ENCODE measurements at places on chromosomes 7 and 10. TPM values are rescaled to one million over a fixed set of nuclear protein-coding genes. Genes with fewer than 3 reads are reported as not detected.

GRCh38 chr10:45375716-45376231, 1.8 kb downstream of the ALOX5 start:
- no peak for DNase-seq

DNA sequence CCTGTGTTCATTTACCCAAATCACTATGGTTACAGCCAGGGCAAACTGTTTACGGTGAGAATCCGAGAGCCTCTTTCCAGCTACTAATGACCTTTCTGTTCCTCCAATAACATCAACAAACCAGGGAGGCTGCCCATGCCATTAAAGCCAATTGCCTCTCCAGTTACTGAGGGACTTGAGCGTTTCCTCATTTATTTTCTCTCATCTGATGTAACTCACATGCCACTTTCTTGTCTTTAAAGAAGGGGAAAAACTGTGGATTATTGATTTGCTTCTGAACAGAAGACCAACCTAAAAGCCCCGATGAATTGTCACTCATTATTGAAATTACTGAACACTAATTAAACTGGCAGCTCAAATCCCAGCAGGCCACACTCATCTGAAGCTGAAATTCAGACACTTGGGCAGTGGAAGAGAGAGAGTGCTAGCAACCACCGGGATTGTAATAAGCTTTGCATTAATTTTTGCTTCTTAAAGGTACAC, 595.8 kb upstream of the MKI67 start:
- no peak for DNase-seq

DNA sequence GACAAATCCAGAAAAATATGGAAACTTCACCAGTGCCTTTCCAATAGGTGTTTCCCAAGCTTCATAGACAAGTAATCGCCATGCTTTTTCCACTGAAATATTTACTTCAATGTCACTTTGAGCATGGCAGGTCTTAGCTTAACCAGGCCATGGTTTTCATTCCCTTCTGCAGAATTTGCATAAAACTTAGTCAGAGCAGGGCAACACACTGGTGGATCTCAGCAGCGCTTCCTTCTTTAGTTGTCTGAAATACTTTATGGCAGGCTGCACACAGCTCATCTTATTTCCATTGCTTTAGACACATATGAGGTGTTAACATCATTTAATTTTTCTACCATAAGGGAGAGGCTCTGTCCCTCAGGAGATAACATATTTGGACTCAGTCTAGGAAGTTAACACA, 102.9 kb upstream of the AHR start:
- DNase-seq = no peak

- DNase-seq = no peak
Observed at GRCh38 chr10:76245951-76246495, 814.6 kb downstream of the LRMDA start.

DNA sequence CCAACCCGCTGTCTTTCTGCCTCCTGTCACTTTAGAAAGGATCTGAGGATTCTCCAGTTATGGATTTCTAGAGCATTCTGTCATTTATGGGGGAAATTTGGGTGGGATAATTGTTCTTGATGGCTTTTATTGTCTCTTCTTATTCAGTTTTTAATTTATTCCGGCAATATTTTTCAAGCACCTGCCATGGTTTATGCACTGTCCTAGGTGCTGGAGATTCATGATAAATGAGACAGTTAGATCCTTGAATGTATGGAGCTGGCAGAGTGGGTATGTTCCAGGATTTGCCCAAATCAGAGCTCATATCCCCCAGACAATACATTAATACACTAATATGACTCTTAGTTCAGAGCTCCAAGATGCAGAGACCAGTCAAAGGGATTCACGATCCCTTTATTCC, 146.8 kb upstream of the PRKCQ start:
- no peak for DNase-seq

DNA sequence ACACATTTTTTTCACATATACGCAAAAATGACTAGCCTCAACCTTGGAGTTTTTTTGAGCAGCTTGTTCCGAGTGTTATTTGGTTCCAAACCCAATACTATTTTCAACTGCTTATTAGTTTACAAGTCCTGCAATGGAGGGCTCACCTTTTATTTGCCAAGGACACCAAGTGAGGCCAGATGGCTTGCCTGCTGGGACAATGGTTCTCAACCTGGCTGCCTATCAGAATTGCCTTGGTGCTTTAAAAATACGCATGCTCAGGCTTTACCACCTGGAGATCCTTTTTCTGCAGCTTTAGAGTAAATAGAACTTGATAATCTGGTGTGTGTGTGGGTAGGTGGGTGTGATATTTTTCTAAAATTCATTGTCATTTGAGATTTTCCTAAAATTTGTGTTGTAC, 276.8 kb downstream of the MTERF1 start:
- DNase-seq = no peak

DNA sequence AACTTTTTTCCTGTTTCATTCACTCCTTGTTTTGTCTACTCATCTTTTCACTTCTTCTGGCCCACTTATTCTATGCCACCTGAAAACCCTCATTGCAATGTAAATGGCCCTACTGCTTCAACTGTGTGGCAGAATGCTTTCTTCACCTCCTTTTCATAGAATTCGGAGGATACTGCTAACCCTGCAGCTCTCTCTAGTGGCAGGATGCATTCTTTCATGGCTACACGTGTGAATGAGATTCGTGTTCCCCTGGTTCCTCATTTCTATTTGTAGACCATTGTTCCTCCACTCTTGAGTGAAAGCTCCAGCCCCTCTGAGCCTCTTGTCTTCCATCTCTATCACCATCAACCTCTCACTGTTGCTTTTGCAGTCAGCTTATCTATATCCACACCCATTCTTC, 20.9 kb upstream of the CYP26C1 start:
- DNase-seq = no peak

DNA sequence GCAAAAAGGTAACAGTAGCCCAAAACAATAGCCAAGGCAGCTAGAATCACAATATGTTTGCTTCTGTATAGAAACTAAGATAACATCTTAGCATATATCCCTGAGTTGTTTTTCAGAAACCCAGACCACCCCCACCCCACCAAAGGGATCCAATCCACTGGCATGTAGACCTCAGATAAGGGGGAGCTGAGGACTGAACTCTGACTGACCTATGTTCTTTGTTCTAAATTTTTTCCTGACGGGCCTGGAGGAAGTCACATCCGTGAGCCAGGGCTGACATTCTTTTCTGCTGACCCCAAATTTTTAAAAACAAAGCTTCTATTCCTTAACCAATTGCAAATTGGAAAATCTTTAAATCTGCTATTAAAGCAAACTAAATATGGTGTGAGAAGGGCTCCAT, 493.9 kb upstream of the IGFBP3 start:
- DNase-seq = no peak

GRCh38 chr10:3886641-3887251, 101.7 kb upstream of the KLF6 start:
- DNase-seq = no peak

GRCh38 chr7:90681336-90682022, 85.4 kb downstream of the CDK14 start:
- no peak for DNase-seq

DNA sequence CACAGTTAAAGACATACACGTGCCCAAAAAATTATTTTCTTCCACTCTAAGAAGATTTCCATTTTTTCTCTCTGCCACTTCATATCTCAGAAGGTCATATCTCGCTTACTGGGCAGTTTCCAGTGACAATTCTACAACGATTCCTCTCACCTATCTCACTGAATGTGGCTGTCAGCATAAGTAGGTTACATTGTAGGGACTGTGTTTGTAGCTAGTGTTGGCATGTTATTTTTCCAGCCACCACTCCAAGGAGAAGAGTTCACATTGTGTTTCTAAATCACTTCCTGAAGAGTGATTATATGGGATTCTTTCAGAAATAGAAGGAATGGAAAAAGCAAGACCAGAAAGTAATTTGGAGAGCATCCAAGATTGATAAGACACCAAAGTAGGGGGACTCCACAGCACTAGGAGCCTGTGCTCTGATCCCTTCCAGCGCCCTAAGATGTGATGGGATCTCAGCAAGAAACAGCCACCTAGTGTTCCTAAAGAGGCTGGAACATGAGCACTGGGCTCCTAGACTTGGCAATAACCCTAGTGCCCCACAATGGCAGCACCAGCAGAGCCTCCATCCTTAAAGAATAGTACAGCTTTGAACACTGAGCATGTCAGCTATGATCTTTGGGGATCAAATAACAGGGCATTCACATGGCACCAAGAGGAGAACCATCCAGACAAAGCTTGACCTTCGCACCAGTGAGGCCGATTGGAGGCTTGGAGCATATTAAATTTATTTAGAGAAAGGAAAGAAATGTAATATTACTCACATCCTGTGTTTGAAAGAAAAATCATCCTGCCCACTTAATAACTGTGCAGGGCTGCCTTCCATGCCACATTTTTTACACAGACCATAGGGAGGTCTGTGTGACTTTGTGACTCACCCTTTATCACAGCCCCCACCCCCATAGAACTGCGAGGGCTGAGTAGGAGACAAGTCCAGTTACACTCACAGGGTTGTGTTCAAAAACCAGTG, 51.8 kb downstream of the CAV1 start:
- DNase-seq = no peak

- no peak for DNase-seq
Observed at GRCh38 chr10:30816820-30817171, 187.2 kb upstream of the LYZL2 start.

GRCh38 chr10:65123120-65123519, 1601.9 kb downstream of the REEP3 start:
- DNase-seq = no peak

GRCh38 chr10:123521076-123521475, 145.1 kb upstream of the GPR26 start:
- DNase-seq = no peak

DNA sequence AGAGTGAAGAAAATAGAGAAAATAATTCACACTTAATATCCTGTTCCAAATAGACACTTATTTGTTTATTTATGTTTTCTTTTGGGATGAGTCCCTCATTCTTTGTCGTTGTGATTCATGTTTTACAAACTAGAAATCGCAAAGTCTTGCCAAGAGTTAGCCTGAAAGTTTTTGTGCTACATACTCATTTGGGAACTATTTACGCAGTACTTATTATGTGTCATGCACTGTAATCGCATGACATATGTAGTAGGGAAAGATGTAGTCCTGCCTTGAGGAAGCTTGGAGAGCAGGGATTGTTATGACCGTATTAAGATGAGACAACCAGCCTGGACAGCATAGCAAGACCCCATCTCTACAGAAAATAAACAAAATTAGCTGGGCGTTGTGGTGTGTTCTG, 189.3 kb downstream of the ABCA13 start:
- no peak for DNase-seq

- DNase-seq = no peak
Observed at GRCh38 chr10:129658376-129659072, 191.5 kb downstream of the MGMT start.

GRCh38 chr10:42960491-42960990, 116.3 kb upstream of the RET start:
- no peak for DNase-seq

GRCh38 chr7:92681633-92682032, 91.4 kb upstream of the FAM133B start:
- no peak for DNase-seq

- DNase-seq = no peak
Observed at GRCh38 chr7:111982804-111983203, 223.4 kb downstream of the DOCK4 start.

DNA sequence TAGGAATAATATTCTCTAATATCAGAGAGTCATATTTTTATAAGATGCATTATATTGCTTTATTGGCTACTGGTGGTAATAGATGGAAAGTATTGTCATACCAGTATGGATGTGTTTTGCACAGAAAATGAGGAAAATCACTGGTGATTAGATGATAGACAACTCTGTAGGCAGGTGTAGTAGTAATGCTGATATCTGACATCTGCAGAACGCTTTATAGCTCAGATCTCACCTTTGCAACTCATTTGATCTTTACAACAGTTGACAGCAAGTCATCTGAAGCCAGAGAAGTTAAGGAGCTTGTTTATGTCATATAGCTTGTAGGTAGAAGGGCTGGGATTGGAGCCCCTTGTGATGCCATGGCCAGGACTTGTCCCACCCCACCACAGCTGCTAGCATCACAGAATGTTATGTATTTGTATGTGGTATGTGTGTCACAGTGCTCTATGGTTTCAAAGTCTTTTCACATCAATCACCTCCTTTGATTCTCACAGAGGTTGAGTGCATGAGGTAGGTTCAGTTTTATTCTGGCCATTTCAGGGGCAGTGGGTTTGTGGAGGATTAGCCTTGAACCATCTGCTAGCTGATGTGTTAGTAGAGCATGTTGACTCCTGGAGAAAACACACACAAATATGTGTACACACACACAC, 140.0 kb downstream of the SORCS3 start:
- no peak for DNase-seq

GRCh38 chr10:14478604-14479003, 147.9 kb upstream of the FRMD4A start:
- DNase-seq = no peak

DNA sequence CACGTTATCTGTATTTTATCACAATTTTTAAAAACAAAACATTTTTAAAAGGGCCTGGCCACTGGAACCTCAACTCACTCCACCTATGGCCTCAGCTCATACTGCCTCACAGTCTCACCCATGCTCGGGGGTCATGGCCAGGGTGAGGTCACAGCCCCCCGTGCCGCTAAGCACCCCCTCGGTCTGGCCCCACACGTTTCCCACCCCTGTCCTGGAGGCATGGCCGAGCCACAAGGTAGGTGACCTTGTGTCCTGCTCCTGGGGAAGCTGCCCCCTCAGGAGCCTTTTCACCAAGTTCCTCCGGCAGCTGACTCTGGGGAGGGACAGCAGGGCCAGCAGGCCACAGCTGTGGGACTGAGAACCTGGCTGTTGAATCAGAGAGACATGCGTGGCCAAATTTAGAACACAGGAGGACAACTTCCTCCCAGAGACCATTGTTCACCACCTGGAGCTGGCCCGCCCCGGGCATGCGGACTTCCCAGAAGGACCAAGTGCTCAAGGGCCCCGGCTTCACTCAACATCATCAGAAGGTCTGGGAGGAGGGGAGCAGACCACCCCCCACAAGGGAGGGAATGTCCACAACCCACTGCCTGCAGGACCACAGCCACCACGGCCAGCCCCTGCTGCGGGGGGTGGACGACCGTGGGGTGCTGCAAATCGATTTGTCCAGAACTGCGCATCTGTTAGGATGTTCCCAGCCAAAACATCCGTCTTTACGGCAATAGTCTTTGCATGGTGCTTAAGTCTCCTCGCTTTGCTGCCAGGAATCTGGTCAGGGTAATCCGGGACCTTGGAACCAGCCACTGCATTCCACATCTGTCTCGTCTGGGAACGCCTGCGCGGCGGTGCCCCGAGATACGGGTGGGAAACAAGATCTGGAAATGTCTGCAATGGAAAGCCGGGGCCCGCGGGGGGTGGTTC, 48.6 kb upstream of the PDGFA start:
- no peak for DNase-seq

GRCh38 chr7:133709036-133709880, 417.9 kb upstream of the LRGUK start:
- no peak for DNase-seq

- DNase-seq = no peak
Observed at GRCh38 chr7:95986178-95986764, 213.9 kb downstream of the DYNC1I1 start.

GRCh38 chr10:60281331-60281730, 108.3 kb downstream of the ANK3 start:
- DNase-seq = no peak

Gene BMPER
- not detected for total RNA-seq

Gene TRPV6
- total RNA-seq = not detected

Gene PRKCQ
- total RNA-seq = 70.5 TPM

Gene UNCX
- total RNA-seq = not detected

Gene IFIT1B
- total RNA-seq = not detected

Gene SLC39A12
- total RNA-seq = not detected

Gene CAMK2B
- not detected for total RNA-seq

Gene HYAL4
- total RNA-seq = not detected

Gene LRRC18
- total RNA-seq = not detected

Gene CREB5
- not detected for total RNA-seq

Gene NACAD
- total RNA-seq = not detected

Gene MTG1
- 64.8 TPM for total RNA-seq

Gene EGFR
- not detected for total RNA-seq

Gene SPDYE11
- not detected for total RNA-seq
